ENCODE measurements at places on chromosomes 3 and 15. TPM values are rescaled to one million over a fixed set of nuclear protein-coding genes. Genes with fewer than 3 reads are reported as not detected.

The ADAMTS7 gene
- 24.2 TPM for total RNA-seq

The NOP10 gene
- 140 TPM for total RNA-seq

- no peak for DNase-seq
Observed at GRCh38 chr3:197567904-197568681, 12.3 kb upstream of the BDH1 start.

GRCh38 chr3:162721736-162722135 lies 1225.1 kb downstream of the OTOL1 start:
- no peak for DNase-seq

DNA sequence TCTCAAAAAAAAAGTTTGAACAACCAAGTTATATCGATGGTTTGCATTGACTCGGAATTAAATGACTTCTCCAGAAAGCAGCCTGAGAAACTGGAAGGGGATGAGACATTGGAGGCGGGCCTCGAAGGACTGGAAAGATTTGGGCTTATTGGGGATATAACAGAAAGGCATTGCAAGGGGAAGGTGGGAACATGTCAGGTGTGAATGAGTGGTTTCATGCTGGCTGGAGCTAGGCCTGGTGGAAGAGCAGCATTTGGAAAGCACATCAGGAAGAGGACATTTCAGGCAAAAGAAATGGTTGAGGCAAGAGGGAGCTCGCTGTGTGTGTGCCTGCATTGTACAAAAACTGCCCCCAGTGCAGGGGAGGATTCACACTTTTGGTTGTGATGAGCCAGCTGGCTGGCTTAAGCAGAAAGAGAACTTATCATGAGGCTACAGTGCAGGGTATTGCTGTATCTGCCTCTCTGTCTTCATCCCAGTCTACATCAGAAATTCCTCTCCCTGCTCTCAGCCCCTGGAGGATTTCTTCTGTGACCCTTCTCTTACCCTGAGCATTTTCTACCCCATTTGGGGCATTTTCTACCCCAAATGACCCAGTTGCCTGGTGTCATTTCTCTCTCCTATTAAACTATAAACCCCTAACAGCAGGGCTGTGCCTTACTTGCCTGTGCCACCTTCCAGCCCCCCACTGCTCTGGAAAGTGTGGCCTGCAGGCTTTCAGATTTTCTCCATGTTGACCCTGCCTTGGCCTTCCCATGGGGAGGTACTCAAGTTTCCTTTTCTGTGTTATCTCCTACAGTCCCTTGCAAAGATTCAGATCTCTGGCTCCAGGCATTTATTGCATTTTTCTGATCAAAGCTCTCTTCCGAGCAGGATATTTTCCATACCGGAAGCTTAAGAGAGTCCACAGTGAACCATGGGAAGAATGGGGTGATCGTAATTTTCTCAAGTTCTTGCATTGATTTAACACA lies 64.4 kb upstream of the FLNB start:
- DNase-seq: no peak

Data from left ventricle myocardium inferior (tissue), 1 donor.